HCT116 (cell line): ENCODE measurements at places on chromosomes 11 and 22. TPM values are rescaled to one million over a fixed set of nuclear protein-coding genes. Genes with fewer than 3 reads are reported as not detected.

Gene GGTLC2
- not detected for total RNA-seq

GRCh38 chr11:57275582-57275981, 38.5 kb upstream of the APLNR start:
- DNase-seq, result no peak

DNA sequence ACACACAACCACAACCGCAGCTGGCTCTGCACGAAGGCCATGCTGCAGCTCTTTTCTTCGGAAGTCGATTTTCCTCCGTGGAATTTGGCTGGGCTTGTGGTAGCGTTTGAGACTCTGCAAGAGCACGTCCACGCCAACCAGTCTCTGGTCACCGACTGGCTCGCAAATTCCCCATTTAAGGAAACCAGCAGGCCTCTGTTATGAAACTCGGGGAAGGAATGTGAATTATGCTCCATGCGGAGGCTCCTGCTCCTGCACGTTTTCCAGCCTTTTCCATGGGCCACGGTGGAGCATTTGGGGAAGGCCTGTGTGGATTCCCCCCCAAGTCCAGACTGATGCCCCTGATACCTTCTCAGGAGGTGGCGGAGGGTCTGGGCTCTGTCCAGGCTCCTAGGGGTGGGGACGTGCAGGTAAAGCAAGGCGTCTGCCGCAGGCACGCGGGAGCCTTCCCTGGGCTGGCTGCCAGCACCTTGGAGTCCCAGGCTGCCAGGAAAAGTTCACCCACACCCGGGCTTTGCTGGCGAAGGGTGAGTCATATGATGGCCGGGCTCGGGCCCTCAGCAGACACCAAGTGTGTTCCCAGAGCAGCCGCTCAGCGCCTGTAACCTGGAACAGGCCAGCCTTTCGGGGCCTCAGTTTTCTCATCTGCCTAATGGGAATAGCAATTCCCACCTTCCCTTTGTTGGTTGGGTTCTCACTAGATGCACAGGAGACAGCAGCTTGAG, 41.9 kb downstream of the LRP5 start:
- DNase-seq, result peak; percentile 80

Gene ST14
- total RNA-seq, result 107 TPM

Gene GLYATL1
- not detected for total RNA-seq

GRCh38 chr11:132770829-132771530, 761.3 kb downstream of the OPCML start:
- no peak for DNase-seq

GRCh38 chr11:96199563-96200025, 143.4 kb downstream of the MAML2 start:
- DNase-seq, result no peak

Gene HSPB2
- not detected for total RNA-seq

Gene CHORDC1
- 95.6 TPM for total RNA-seq

Gene SLC35F2
- total RNA-seq, result 53.5 TPM
